ENCODE measurements at places on chromosomes 5 and 9. TPM values are rescaled to one million over a fixed set of nuclear protein-coding genes. Genes with fewer than 3 reads are reported as not detected.

DNA sequence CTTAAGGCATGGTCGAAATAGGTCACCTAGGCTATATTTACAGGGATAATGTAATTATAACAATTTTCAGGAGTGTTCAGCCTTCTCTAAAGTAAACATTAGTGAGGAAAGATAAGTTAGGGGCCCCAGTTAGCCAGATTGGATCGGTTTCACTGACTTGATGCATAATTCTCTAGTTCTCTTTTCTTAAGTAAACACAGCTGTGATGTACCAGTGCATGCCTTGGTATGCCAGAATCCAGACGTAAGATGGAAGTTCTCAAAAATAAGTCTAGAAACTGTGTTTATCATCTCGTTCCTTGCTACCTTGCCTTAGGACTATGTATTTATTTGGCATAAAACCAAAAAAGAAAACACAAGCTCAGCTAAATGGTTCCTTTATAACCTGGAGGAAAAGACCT, 442.2 kb upstream of the CLINT1 start:
- no peak for DNase-seq

- DNase-seq, result no peak
These were observed 13.3 kb downstream of the PRKAA1 start for GRCh38 chr5:40784916-40785315.

GRCh38 chr5:144230806-144231205, 60.1 kb downstream of the KCTD16 start:
- DNase-seq, result no peak

DNA sequence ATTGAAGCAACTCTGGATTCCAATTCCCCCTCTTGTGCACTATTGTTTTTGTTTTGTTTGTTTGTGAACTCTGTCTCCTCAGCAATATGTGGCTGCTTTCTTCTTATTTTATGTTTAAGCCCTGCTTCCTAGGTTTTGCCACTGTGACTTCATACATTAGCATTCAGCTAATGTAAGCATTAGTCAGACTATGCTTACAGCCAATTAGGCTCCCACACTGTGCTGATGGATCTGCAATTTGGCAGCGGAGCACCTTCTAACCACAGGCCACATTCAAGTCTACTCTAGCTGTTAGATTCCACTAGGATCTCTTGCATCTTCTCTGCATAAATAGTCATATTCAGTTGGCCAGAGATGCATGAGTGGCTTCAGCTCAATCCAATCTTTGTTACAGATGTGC, 9.6 kb upstream of the BICD2 start:
- DNase-seq, result peak; percentile 87

DELE1 gene
- 35.6 TPM for total RNA-seq

DNA sequence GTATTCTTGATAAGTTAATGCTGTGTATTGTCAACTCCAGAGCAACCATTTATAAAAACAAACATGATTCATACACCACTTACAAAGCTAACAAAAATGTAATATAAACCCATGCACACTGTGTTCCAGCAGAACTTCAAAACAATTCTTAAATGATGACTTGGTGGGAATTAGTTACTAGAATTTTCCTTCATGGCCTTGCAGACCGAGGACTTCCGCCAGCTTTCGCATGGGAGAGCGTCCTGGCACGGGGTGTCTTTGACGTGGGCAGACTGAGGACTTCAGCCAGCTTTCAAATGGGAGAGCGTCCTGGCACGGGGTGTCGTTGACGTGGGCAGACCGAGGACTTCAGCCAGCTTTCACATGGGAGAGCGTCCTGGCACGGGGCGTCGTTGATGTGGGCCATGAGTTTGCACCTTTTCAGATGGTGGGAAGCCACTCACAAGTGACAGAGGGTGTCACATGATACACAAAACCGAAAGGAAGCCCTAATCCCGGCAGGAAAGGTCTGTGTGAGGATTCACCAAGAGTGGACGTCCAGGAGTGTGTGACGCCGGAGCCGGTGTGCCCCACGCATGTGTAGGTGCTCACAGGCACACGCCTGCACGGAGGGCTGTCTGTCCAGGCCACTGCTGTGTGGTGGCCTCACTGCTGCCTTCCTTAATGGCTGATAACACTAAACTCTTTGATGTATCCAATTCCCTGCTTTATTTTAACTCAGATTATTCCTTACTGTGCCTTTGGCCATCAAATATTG, 211.3 kb upstream of the IRX4 start:
- peak; percentile 87 for DNase-seq

DNA sequence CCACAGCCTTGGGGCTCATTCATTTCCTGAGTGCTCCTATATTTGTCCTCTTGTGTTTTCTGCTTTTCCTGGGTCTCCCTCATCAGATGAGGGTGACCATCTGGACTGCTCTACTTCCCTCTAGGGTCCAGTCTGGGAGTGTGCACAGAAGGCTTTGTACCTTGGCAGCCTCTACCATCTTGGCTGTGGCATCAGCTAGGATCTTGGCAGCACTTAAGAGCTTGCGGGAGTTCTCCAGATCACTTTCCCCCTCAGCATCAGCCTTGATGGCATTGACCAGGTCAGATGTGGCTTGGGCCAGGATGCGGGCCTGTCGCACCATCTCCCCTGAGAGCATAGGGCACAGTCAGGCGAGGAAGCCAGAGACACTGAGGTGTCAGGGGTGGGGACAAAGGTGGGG, 15.8 kb downstream of the TLN1 start:
- peak; percentile 60 for DNase-seq

DNA sequence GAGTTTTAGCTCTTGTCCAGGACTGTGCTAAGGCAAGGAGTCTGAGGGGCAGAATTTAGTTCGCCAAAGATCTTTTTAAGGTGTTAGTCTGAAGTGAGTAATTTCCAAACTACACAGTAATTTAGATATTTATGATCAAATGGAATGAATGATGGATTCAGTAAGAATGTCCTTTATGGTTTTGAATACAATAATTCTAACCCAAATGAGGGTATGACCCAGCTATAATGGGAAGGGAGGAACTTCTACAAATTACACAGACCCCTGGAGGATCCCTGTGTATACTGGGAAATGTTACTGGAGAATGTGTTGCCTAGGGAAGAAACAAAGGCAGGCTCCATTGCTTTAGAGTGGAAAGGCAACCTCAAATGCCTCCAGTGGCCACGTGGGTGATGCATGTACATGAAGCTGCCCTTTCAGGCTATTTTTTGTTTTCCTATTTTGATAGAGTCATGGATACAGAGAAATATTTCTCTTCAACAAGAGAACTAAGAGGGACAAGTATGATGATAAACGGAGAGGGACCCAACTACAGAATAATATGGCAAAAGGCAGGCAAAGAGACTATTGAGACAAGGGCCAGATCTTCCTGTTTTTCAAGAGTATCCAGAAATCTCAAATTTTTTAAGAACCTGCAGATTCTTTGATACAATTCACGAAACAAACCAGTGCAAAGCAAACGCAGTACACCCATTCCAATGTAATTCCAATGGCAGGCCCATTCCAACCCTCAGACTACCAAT, 25.4 kb downstream of the SLC1A3 start:
- DNase-seq, result no peak

SGTB gene
- total RNA-seq, result 3.3 TPM

CDK5RAP2 gene
- 32.6 TPM for total RNA-seq

DNA sequence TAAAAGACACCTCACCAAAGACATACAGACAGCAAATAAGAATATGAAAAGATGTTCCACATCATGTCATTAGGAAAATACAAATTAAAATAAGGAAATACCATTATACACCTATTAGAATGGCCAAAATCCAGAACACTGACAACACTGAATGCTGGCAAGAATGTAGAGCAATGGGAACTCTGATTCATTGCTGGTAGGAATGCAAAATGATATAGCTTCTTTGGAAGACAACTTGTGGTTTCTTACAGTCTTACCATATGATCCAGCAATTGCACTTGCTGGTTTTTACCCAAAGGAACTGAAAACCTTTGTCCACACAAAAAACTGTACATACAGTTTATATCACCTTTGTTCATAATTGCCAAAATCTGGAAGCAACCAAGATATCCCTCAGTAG, 6.5 kb downstream of the TMEM161B start:
- DNase-seq, result peak; percentile 51

ABL1 gene
- 33.0 TPM for total RNA-seq

SPATA6L gene
- 0.69 TPM for total RNA-seq

DNA sequence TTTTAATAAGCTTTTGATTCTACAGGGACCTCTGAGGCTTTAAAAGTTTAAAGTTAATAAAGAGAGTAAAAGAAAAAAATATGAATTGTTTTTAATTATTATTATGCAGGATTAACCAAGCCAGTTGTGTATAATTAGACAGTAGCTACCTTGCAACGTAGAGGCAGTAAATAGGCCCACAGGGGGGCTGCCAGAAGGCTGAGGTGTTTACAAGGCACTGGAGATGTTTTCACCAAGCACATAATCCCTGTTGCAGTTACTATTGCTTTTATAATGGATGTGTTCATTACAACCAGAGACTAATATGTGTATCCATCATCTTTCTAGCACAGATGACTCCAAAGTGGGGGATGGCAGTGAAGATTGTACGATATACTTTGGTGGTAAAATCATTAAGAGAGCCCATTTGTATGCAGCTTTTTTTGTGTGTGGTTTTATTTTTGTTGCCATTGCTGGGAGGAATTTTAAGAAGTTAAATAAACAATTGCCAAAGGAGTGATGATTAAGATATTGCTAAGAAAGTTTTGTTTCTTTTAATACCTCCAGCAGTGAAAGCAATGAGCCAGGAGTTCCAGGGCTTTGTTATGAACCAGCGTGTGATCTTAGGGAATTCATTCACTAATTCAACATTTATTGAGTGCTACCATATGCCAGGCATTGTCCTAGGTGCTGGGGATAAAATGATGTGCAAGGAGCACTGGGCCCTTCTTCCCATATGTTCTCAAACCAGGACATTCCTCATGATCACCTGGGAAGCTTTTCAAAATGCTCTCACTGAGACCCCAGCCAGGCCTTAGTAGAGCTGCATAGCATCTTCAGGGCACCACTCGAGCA, 138.7 kb upstream of the EFNA5 start:
- peak; percentile 84 for DNase-seq

GRCh38 chr5:1951165-1951816, 68.6 kb upstream of the IRX4 start:
- no peak for DNase-seq

DNA sequence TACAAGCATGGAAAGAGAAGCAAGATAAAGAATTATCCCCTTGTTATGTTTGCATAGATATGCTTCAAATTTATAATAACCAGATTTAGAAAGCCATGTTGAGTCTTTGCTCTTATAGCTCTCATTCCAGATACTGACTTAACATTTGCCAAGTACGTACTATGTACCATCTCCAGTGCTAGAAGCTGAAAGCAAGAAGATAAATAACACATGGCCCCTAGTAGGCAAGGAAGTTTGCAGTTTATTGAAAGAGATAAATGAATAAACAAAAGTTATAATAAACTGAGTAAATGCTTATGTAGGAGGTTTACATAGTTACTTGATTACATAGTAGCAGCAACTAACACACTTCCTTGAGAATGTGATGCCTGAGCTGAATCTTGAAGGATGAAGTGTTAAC, 628.4 kb downstream of the HINT1 start:
- DNase-seq, result no peak

DNA sequence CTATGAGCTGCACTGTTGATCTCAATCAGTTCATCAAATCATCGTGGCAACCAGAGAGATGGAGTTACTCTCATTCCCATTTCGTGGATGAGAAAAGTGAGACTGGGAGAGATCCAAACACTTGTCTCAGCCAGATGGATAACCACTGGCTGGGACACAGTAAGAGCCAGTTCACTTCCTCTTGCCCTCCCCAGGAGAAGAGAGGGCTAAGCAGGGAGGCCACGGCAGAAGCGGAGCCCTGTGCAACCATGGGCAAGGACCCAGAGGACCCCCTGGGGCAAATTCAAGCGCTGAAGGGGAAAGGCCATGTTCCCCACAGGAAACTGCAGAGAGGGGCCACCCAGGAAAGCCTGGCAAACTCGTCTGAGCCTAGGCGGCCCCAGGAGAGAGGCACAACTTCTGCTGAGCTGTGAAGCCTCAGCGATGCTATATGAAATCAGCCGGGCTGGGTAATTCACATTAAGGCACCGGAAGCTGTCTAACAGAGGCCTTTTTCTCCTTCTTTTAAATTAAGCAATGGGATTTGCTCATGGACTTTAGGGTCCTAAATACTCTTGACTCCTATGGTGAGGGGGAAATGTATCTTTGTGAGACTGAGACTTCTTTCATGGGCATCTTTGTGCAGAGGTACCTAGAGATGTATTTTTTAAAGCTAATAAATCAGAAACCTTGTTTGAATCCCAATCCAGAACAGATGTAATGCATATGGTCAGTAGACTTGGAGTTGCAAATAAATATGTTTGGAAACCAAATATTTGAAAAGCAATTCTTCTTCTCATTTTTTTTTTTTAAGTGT, 137.1 kb upstream of the SMIM23 start:
- no peak for DNase-seq

DCAF10 gene
- total RNA-seq, result 29.3 TPM

LCN1 gene
- total RNA-seq, result not detected

DNA sequence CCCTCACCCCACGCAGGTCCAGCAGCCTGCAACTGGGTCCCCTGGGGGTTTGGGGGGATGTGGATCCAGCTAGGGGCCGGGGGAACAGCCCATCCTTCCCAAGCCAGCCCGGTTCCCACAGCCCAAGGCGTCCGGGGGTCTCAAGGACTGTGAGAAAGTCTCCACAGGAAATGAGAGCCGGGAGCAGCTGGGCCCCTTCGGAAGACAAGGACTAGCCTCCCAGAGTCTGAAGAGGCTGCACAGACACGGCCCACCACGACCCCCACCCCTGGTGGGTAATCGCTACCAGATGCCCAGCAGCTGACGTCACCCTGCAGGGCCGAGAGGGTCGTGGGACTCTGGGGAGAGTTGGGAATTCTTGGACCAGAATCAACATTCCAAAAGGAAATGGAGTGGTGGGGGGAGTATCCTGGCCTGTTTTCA, 10.5 kb downstream of the SH2D3C start:
- no peak for DNase-seq

DNA sequence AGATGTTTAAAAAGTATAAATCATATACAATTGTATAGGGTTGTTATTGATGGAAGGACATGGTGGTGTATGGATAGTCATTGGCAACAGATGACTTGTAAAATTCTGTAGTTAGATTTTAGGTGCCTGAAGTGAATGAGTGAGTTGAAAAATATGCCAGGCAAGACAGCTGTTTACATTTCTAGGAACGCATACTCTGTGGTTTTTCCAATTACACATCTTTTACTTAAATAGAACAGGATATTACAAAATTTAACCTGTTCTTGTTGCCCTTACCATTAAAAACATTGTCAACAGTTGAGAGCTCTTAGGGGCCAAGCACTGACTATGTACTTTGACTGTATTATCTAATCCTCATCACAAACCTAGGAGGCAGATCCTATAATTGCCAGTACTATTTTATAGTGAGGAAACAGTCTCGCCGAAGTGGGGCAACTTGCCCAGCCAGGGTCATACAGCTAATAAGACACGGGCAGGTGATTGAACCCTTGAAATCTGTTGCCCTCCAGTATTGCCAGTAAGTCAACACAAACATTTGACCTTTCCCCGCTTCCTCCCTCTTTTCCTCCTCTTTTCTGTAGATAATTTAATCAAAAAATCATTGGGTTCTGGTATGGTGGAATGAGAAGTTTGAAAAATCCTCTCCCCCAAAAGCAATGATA, 88.6 kb downstream of the MACROH2A1 start:
- peak; percentile 87 for DNase-seq

GRCh38 chr5:56492812-56493211, 259.7 kb upstream of the ANKRD55 start:
- no peak for DNase-seq

TAF1L gene
- 0.02 TPM for total RNA-seq

Measured in M059J (cell line).